ENCODE measurements at places on chromosomes 6 and 20.

DNA sequence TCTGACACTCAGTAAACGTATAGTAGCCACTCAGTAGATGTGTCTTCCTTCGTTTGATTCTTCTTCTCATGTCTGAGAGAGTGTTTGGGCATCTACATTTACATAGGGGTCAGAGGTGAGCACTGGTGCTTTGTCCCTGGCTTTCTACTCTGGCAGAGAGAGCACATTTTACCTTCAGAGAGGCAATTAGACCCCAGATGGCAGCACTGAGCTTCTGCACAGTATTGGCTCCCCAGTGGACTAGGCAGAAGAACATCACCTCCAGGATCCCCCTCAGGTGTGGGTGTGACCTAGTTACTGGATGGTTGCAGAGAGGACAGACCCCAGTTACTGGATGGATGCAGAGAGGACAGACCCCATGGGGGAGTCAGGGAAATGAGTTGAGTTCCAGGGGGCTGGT lies 327.2 kb downstream of the DHX35 start:
- DNase-seq: no peak

DNA sequence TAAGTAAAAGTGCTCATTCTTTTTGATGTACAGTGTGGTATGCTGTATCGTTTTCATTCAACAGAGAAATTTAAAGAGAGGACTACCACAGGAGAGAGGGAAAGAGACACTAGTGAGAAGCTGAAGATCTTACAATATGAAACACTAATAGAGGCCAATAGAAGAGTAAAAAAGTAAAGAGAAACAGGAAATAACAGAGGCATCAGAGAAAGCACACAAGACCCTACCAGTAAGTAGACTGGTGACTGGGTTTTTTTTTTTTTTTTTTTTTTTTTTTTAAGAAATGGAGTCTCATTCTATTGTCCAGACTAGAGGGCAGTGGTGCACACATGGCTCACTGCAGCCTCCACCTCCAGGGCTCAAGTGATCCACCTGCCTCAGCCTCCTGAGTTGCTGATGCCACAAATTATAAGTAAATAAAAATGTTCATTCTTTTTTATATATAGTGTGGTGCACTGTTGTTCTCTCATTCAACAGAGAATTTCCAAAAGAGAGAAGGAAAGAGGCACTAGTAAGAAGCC lies 18.8 kb downstream of the ELOVL4 start:
- DNase-seq: no peak

DNA sequence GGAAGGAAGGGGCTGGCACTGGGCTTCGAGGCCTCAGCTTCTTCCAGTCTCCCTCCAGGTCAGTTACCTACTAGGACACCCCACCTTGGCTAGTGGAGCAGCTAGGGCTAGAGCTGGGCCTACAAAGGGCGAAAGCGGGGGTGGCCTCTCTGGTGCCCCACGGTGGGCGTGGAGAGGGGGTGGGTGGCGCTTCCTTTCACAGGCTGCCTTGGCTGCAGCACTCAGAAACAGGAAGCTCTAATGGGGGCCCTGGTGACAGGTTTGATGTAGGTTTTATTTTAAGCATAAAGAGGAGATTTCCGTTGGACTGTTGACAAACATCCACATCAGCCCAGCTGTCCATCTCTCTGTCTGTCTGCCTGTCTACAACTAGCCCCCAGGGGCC lies 13.4 kb downstream of the FAM110A start:
- no peak for DNase-seq

GRCh38 chr20:47506850-47507249 lies 5.2 kb downstream of the NCOA3 start:
- no peak for DNase-seq

- DNase-seq: no peak
Measured at GRCh38 chr6:166009385-166010031, 158.1 kb downstream of the TBXT start.

- no peak for DNase-seq
Measured at GRCh38 chr6:104754788-104755409, 104.8 kb downstream of the HACE1 start.

DNA sequence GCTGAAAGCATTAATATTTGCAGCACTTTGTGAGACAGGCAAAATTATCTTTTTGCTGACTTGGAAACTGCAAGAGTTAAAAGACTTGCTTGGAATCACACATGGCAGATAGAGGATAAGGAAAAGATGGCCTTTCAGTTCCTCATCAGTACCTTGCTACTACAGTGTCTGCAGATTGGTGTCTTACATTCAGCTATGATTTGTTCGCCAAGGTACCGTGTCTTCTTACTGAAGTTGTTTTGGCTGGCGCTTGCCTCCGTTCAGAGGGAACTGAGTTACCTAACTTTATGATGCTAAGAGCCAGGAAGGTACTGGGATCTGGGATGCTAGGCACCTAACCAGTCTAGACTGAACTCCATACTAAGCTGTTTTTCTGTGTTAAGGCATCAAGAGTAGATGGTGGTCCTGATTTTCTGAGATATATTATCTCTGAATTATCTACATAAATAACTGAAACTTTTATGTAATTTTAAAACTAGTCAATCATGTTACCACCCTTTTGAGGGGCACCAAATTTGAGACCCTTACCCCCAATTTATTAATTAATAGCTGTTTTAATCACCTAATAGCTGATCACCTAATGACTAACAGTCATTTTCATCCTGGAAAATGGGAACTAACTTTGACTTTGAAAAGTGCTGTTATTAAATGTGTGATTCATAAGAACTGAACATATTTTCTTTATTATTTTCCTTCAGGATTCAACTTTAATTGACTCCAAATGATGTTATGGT lies 2.5 kb downstream of the WTAP start:
- DNase-seq: no peak

GRCh38 chr6:31004794-31005193 lies 5.5 kb upstream of the MUC22 start:
- DNase-seq: no peak

DNA sequence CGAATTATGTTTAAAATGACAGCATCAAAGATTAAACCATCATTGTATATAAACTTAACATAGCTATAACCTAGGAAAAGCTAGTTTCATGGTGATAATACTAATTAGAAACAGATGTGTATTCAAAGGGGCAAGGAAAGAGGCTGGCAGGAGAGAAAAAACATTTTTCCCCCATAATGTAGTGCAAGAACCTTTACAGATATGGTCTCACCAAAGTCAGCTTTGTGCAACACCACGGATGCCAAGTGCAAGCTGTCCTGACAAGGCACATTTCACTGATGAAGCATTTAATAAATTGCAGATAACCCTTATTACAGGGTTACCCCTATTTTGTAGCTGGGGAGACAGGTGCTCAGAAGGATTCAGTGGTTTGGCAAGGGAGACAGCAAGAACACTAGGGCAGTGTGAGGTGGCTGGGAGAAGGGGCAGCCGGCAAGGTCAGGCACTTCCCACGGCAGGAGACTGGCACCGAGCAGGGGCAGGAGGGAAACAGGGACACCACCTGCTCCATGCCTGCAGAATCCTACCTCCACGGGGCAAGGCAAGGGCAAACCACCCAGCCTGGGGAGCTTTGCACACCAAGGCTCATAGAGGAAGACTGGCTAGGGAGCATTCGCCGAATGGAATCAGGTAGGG lies 6.5 kb downstream of the RPS6KA2 start:
- no peak for DNase-seq

- no peak for DNase-seq
Measured at GRCh38 chr6:29376003-29376402, 912 bp upstream of the OR12D3 start.

GRCh38 chr6:108874470-108875160 lies 26.4 kb downstream of the ARMC2 start:
- no peak for DNase-seq

DNA sequence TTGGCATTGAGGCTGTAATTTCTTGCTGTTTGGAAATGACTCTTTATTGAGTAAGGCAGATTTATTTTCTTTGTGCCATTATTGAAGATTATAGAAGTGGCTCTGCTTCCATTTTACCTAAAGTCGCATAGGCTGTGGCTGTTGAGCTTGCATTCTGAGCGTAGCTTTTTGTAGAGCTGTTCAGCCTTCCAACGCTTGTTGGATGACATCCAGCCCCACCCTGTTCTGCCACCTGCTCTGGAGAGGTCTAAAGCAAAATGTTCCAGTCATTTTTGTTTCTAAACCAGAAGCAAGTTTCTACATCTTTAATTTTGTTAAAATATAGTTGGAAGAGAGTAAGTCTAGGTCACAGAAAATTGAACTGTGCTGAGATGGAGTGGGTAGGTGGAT lies 24.4 kb downstream of the UST start:
- no peak for DNase-seq

GRCh38 chr20:2816583-2817340 lies 598 bp downstream of the TMEM239 start:
- DNase-seq: peak; percentile 69

GRCh38 chr20:34075647-34076046 lies 36.4 kb downstream of the EIF2S2 start:
- no peak for DNase-seq

DNA sequence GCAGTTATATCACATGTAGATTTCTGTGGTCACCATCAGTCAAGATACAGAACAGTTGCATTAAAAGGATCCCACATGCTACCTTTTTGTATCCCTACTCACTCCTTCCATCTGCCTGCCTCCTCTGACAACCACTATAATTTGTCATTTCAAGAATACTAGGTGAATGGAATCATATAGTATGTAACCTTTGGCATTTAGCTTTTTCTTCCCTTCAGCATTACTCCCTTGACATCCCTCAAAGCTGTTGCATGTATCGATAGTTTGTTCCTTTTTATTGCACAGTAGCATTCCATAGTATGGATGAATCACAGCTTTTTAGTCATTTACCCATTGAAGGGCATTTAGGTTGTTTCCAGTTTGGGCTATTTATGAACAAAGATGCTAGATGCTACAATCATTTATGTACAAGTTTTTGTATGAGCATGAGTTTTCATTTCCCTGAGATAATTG lies 26.1 kb downstream of the NCOA7 start:
- DNase-seq: no peak

DNA sequence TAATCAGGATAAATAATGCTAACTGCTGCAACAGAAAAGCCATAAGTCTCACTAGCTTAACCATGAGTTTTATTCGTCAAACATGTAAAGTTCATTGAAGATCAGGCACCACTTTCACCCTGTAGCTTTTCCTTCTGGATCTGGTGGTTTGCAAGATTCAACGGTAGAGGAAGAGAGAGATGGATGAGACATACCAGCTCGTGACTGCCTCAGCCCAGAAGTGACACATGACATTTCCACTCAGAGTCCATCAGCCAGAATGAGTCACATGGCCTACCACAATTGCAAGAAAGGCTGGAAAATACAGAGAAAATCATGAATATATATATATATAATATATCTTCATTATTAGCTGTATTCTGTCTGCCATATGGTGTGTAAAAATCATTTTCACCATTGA lies 29.0 kb downstream of the SPTLC3 start:
- DNase-seq: no peak

- DNase-seq: no peak
Measured at GRCh38 chr6:158863646-158864045, 44.5 kb upstream of the EZR start.

GRCh38 chr20:61845233-61845671 lies 220.4 kb downstream of the TAF4 start:
- DNase-seq: no peak

GRCh38 chr6:148470606-148471465 lies 128.2 kb downstream of the SASH1 start:
- DNase-seq: no peak
